Activated T-cell treated with anti-CD3 and anti-CD28 coated beads, Interleukin-2, amount 50 U/mL, for 48 hours (primary cell): ENCODE measurements at places on chromosomes 12 and 14.

DNA sequence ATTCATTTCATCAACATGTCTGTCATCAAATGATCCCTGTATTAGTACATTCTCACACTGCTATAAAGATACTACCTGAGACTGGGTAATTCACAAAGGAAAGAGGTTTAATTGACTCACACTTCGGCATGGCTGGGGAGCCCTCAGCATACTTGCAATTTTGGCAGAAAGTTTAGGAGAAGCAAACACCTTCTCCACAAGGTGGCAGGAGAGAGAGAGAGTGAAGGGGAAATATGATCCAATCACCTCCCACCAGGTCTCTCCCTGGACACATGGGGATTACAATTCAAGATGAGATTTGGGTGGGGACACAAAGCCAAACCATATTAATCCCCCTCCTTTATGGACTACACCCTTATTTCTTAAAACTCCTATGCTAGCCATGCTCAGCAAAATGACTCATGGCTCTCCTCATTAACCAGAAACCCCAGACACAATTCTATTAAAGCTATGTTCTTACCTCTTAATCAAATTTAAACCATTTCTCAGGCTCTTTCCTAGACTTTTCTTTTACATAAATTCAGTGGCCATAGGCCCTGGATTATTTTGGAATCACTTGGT lies 932.3 kb downstream of the FLRT2 start:
- no peak for DNase-seq

DNA sequence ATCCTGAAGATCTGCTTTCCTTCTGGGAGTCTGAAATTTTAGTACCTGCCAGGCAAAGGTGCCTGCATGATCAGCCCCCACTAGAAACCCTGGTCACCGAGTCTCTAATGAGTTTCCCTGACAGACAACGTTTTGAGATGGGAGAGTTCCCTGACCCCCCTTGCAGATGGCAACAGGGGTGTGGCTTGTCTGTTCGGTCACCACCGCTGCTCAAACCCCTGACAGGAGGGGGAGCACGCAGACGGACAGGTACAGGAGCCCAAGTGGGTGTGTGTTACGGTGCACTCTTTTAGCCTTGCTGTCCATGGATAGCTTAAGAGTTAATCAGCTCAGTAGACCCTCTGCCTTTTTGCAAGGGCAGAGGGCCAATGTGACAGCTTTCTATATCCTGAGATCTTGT lies 19.3 kb upstream of the CDKN3 start:
- DNase-seq = no peak

GRCh38 chr14:59026081-59026480 lies 162.4 kb upstream of the DAAM1 start:
- DNase-seq = no peak

- DNase-seq = no peak
These were observed 181.1 kb downstream of the ESR2 start for GRCh38 chr14:64112867-64113678.

GRCh38 chr12:93790472-93791152 lies 113.4 kb downstream of the CRADD start:
- no peak for DNase-seq

- DNase-seq = no peak
These were observed 13.1 kb downstream of the NT5DC3 start for GRCh38 chr12:103827911-103828391.

DNA sequence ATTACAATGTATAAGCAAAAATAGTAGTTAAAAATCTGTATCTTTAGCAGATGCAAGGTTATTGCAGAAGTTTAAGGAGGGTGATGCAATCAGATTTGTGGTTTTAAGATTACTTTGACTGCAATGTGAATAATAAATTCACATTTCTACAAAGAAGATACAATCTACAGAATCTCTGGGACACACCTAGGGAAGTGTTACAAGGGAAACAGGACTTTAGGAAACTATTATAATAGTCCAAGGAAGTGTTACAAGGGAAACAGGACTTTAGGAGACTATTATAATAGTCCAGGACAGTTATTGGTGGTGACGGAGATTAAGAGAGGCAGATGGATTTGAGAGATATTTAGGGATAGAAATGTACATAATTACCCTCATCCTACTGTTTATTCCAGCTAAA lies 154.4 kb upstream of the GARIN6 start:
- DNase-seq = no peak

DNA sequence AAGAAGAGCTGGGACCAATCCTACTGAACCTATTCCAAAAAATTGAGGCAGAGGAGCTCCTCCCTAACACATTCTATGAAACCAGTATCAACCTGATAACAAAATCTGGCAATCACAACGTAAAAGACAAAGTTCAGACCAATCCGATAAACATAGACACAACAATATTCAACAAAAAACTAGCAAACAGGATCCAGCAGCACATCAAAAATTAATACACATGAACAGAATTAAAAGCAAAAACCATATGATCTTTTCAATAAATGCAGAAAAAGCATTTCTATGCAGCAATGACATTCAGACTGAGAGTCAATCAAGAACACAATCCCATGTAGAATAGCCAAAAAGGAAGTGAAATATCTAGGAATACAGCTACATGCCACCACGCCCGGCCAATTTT lies 7.0 kb upstream of the CLEC14A start:
- DNase-seq = no peak

DNA sequence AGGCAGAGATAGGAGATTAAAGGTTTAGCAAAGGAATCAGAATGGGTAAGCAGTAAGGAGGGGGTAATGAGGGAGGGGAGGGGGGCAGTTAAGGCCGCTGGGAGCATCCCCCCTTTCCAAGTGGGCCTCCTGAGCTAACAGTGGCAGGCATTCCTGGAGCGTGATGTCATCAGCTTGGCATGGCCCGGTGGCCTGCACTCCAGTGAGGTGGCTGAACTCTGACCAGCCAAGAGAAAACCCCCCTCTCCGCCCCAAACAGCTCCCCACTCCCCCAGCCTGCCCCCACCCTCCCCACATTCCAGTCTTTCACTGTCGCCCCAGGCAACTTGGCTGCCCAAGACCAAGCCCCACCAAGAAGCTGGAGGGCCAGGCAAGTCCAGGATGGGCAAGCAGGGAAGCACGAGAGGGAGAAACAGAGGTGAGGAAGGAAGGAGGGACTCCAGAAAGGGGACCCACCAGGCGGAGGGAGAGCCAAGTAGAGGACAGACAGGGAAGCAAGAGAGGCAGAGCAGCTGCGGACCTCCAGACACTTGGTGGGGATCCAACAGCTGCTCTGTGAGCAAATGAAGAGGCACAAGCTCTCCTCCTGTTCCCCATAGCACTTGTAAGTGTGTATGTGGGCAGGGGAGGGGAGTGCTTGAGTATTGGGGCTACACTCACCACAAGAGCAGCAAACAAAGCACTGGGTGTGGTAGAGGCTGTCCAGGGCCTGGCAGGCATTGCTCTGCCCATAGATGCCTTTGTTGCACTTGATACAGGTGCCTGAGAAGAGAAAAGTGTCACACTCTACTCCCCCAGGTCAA lies 4.5 kb downstream of the AJUBA start:
- no peak for DNase-seq

- DNase-seq = no peak
These were observed 222.9 kb upstream of the MYL2 start for GRCh38 chr12:111143271-111143670.

DNA sequence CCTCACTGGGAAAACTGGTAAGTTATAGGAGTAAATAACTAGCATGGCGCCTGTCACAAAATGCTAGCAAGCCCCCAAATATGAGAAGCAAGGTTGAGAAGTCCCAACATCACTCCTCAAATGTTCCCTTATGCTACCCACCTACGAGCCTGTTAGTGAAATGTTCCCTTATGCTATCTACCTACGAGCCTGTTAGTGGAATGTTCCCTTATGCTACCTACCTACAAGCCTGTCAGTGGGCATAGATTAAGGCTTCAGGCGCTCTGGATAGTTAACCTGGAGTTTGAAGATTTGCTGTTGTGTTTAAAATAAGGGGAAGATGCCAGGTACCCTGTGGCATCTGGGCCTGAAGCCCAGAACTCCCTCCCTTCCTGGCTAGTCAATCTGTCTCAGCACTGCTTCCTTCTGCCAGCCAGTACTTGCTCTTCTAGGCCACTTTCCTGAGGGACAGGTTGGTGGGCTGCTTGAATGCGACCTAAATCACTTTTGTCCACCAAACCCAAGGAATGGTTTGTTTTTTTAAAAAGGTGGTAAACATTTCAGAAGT lies 67.1 kb upstream of the SINHCAF start:
- DNase-seq = no peak

- DNase-seq = no peak
These were observed 29.5 kb downstream of the CEP170B start for GRCh38 chr14:104894331-104895206.
